KG1 (cell line): ENCODE measurements at places on chromosomes 2 and 18.

- no peak for DNase-seq
Observed at GRCh38 chr18:78764544-78764943, 215.1 kb upstream of the SALL3 start.

GRCh38 chr2:54503192-54503591 is 47.1 kb downstream of the SPTBN1 start:
- no peak for DNase-seq

DNA sequence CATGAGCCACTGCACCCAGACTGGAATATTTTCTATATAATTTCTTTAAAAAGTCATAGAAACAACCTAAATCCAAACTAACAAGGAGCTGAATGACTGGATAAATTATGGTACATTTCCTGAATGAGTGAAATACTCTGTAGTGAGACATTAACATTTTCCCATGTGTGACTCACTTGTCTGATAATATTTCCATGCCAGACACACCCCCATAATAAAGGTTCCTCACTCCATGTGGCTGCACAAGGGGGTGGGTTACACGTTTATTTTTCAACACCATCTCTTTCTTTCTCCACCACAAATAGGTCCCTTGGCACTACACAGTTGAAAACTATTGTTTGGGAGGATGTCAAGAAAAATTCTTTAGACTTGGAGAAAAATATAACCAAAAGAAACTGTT is 266.3 kb upstream of the LYPD1 start:
- no peak for DNase-seq

- peak; percentile 14 for DNase-seq
Observed at GRCh38 chr18:63016270-63016669, 300.9 kb downstream of the PHLPP1 start.

DNA sequence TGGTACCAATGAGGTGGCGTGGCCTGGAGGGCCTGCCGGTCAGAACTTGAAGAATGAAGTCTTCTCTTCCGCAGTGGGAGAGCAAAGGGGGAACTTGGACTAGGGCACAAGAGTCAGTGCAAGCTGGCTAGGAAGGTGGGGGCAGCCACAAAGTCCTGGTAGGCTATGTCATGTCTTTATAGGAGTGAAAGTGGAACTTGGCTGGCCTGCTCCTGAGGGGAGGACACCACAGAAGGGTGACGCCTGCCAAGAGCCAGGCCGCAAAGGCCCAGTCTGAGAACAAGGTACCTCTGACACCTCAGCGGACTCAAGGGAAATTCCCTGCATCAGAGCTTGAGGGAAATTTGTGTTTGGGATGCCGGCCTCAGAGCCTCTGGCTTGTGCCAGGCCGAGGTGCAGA is 32.2 kb upstream of the MAP3K20 start:
- DNase-seq = no peak

GRCh38 chr2:68723181-68723580 is 11.4 kb upstream of the ARHGAP25 start:
- DNase-seq = no peak

GRCh38 chr2:117979911-117980701 is 33.8 kb downstream of the CCDC93 start:
- DNase-seq = no peak

- no peak for DNase-seq
Observed at GRCh38 chr2:118146315-118147283, 58.3 kb downstream of the INSIG2 start.

DNA sequence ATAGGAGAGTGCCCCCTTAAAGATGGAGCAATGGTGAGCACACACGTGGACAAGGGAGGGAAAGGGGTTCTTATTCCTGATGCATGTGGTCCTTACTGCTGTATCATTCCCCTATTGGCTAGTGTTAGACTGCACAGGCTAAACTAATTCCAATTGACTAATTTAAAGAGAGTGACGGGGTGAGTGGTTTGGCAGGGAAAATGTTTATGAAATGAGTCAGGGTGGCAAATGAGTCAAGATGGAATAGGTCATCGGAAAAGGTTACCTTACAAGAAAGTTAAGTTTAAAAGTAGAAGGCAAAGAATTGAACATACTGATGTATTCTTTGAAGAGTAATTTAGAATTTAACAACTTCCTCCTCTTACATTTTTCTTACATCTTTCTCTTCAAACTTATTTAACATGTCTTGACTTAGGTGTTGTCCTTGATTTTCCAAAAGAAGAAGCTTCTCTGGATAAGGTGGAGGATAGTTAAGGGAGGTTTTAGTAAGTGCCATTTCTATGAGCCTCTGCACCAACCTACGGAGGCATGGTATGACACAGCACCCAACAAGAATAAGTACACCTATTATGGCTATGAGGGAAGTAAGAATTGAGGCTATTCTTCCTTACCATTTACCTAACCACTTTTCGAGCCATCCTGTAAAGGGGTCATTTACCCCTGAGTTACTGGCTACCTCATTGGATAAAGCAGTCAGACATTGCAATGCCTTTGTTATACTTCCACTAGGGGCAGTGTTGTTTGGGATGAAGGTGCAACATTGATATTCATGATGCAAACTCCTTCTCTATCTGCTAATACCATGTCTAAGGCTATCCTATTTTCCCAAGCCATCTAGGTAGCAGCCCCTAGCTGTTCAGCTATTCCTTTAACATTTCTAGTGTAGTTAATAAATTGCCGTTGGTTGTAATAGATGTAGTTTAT is 1345.8 kb upstream of the LRRTM1 start:
- DNase-seq = no peak

DNA sequence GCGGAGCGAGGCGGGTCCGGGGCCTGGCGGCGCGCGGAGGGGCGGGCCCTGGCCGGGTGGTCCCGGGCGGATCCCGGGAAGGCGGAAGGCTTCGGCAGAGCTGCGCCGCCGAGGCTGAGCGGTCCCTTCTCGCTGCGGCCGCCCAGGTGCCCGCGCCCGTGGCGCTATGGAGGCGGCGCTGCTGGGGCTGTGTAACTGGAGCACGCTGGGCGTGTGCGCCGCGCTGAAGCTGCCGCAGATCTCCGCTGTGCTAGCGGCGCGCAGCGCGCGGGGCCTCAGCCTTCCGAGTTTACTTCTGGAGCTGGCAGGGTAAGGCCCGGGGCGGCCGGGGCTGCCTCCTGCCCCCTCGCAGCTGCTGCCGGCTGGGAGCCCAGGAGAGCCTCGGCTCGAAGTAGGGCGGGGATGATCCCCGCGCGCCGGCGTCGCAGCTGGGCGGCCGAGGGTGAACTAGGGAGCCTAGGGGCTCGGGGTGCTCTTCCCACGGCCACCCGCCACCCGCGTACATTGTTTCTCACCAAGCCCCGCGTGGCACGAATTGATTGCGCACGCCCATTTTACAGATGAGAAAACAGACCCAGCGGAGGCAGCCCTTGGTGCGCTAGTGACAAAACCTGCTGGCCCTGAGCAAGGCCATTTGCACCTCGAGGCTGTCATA is at the start of gene SLC66A3:
TSS of gene SLC66A3 (plus strand) at position 87 of the 655 bp plus-strand sequence. CDS start at position 167, 80 bp downstream.
- DNase-seq = peak; percentile 89

- DNase-seq = no peak
Observed at GRCh38 chr2:49858113-49858490, 703.8 kb upstream of the FSHR start.

DNA sequence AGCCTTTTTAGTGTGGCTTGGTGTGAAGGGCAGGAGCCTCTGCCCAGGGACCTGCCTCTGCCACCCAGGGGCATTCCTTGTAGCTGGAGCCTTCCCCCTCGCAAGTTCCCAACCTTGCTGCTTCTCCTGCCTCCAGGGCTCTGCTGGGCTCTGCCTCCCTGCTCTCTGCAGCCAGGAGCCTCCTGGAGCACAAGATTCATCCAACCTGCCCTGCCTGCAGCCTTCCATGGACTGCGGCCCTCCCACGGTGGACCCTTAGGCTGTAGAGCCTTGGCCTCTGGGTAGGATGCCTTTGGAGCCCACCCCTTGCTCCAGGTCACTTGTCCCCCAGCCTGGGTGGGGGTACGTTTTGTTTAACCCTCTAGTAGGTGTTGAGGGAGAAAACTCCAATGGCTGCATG is 2.5 kb downstream of the SLC66A3 start:
- no peak for DNase-seq

- no peak for DNase-seq
Observed at GRCh38 chr2:2234398-2235195, 96.5 kb downstream of the MYT1L start.

DNA sequence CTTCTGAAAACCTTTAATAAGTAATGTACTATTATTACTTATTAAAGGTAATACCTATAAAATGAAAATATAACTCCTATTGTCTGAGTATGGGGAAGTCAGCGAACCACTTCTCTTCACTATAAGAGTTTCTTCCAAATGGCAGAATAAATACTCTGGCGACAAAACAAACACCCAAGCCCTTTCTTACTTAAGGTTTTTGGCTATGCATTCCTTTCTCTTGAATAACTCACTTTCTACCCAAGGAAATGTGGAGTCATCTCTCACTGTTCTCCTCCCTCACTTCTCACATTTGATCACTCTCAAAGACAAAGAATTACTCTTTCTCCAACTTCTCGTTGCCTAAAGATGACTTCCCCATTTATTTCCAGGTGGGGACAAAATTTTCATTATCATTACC is 816.8 kb upstream of the CRIM1 start:
- DNase-seq = no peak

DNA sequence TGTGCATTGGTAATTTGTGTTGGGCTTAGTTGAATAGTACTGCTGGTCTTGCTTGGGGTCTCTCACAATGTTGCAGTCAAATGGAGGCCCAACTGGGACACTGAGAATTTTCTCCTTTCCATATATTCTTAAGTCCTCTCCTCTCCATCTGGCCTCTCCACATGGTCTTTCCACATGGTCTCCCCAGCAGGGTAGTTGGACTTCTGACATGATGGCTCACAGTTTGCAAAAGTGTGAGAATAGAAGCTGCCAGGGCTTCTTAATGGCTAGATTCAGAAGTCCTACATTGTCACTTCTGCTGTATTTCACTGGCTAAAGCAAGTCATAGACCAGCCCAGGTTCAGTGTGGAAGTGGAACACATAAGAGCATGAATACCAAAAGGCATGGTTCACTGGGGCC is 318.5 kb upstream of the TNP1 start:
- no peak for DNase-seq

DNA sequence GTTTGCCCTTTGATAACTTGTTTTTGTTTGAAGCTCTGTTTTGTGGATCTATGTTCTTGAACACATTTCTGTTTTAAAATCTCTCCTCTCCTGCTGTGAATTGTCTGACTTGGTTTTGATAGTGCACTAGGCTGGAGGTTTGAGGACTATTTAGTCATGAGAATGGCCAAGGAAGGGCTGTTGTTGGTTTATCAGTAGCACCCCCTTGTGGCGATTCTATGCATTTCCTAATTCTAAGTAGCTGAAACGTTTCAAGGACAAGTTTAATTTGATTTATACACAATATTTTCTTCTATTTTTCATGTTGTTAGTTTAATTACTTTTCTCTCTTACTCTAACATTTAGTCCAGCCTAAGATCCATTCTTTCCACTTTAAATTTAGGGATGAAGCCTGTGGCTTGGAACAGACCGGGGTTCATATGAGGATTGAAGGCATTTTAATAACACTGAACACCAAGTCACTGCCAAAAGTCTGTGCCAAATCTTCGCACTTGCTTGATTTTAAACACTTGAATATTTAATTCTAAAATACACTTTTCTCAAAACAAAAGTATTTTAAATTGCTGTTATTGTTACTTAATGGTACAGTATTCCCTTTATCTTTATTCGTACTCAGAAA is 166.0 kb downstream of the SOCS6 start:
- DNase-seq = peak; percentile 68
